ENCODE measurements at places on chromosomes 3 and 15. TPM values are rescaled to one million over a fixed set of nuclear protein-coding genes. Genes with fewer than 3 reads are reported as not detected.

DNA sequence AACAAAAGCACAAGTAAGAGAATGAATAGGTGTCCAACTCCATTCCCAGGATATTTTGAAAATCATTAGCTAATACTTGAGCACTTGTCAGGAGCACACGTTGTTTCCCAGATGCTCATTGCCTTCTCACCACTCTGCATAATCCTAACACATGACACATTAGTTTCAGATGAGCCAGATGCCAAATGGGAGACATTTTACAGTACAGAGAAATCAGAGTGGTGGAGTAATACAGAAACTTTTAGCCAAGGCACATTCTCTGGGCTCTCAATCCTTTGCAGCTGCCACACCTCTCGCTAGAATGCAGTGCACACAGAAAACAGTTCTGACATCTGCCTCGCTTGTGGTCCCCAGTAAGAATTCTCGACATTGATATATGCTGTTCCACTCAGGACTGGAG is 76.6 kb downstream of the P3H2 start:
- H3K4me1 ChIP-seq = peaks cover 63% of the 10 kb centered on the region
- no peak for DNase-seq
- no peak overlapping the region for H3K27ac ChIP-seq
- no peaks in the 10 kb centered on the region for H3K27me3 ChIP-seq

- H3K4me3 ChIP-seq = no peak overlapping the region
- no peaks in the 10 kb centered on the region for H3K27me3 ChIP-seq
- no peak overlapping the region for H3K27ac ChIP-seq
- DNase-seq = no peak
- 0 out of 2 replicates have a peak, but pooled peaks cover 2% of the 10 kb centered on the region for H3K4me1 ChIP-seq
Observed at GRCh38 chr3:151446002-151446340, 14.9 kb downstream of the IGSF10 start.

DNA sequence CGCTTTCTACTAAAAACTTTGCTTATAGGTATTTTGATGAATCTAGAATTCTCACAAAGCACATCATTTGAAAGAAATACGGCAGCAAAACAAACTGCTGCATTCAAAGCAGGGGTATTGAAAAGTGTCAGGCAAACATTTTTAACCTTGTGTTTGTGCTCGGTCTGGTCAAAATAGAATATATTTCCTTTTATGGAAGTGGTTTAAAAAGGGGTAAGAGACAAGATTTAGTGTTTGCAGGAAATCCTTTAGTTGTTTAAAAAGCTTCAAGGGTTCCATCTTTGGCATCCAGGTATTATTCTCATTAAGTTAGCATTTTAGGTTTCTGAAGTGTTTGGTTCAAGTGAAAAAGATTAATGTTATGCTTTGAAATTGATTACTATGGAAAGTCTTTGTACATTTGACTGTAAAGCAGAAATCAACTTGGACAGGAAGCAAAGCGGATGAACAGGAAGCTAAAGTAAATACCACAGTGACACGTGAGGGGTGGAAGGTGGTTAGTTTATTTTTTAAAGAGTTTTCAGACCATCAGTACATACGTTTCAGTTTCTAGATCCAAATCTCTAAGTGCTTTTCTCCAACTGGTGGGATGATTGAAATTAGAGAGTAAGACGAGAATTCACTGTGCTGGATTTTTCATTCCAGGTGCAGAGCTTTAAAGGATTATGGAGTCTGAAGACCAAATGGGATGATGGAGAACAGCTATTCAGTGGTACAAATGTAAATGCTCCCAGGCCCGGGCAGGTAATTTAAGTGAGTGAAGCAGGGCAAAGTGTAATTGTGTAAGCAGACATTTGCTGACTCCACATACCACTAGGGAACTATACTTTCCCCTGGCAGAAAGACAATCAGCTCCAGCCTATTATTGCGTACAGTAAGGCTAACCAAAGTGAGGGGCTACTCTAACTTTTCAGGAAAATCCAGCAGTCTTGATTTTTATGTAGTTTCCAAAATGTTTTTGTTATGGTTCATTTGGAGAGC is 341.8 kb upstream of the TBL1XR1 start:
- H3K4me1 ChIP-seq = peaks cover 16% of the 10 kb centered on the region
- DNase-seq = no peak
- H3K36me3 ChIP-seq = no peaks in the 10 kb centered on the region
- no peaks in the 10 kb centered on the region for H3K27me3 ChIP-seq

- H3K27me3 ChIP-seq = no peaks in the 10 kb centered on the region
- no peaks in the 10 kb centered on the region for H3K36me3 ChIP-seq
- DNase-seq = peak; percentile 64
- no peak overlapping the region for H3K4me3 ChIP-seq
Observed at GRCh38 chr3:133489466-133490085, 83.9 kb upstream of the CDV3 start.

Gene SRGAP3
- 8.6 TPM for total RNA-seq

Gene MORC1
- not detected for total RNA-seq

Gene SLC9C1
- 0.97 TPM for total RNA-seq

Gene SPESP1
- total RNA-seq = not detected

All from GM23338 (cell line).